ENCODE measurements at places on chromosomes 5 and 9.

GRCh38 chr5:134844252-134844651 is 1.5 kb upstream of the C5orf24 start:
- H3K27me3 ChIP-seq, result no peaks in the 10 kb centered on the region
- no peak overlapping the region for H3K4me3 ChIP-seq
- H3K27ac ChIP-seq, result no peak overlapping the region
- peaks cover 13% of the 10 kb centered on the region for H3K36me3 ChIP-seq

DNA sequence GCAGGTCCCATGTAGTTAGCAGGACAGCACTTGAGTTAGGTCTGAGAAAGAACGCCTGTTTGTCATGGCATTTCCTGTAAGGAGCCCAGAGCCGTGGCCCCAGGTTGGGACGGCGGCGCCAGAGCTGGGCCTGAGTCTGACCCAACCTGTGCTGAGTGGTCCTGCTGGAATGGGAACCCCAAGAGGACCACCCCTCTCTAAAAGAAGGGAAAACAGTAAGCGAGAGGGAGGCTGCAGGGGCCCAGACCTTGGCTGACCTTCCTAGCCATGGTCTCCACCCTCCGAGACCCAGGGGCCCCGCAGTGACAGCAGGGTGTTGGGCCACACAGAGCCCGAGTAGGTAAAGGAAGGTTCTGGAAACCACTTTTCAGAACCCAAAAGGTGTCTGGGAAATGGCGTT is 1.8 kb upstream of the LRRC14B start:
- no peak overlapping the region for H3K4me3 ChIP-seq
- H3K4me1 ChIP-seq, result peaks cover 16% of the 10 kb centered on the region
- H3K27me3 ChIP-seq, result peaks cover 2% of the 10 kb centered on the region
- no peak for DNase-seq

GRCh38 chr5:181114844-181115778 is 15.9 kb downstream of the OR2V1 start:
- H3K4me1 ChIP-seq, result no peaks in the 10 kb centered on the region
- no peaks in the 10 kb centered on the region for H3K36me3 ChIP-seq
- DNase-seq, result no peak
- H3K4me3 ChIP-seq, result no peak overlapping the region

DNA sequence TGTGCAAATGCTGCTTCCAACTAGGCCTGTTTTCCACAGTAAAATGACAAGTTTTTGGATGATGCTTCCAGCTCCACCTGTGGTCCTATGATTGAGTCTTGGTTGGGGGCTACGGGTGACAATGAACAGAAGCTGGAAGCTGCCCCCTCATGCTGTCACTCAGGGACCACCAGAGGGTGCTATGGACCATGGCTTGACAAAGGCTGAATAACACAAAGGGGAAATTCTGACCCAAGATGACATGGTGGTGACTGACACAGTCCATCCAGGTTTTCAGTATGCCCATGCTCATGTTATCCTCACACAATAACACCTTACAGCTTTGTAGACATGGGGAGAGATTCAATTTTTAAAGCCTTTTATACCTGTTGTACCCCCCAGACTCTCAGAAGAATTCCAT is 23.9 kb upstream of the SAP30L start:
- H3K4me3 ChIP-seq, result no peak overlapping the region
- peaks cover 1% of the 10 kb centered on the region for H3K4me1 ChIP-seq
- H3K27me3 ChIP-seq, result no peaks in the 10 kb centered on the region
- peaks cover 2% of the 10 kb centered on the region for H3K36me3 ChIP-seq
- peak; percentile 44 for DNase-seq

- no peak for DNase-seq
- H3K27me3 ChIP-seq, result peaks cover 92% of the 10 kb centered on the region
- H3K4me1 ChIP-seq, result no peaks in the 10 kb centered on the region
- H3K4me3 ChIP-seq, result no peak overlapping the region
These were observed 66.4 kb downstream of the PTCH1 start for GRCh38 chr9:95450171-95451064.

DNA sequence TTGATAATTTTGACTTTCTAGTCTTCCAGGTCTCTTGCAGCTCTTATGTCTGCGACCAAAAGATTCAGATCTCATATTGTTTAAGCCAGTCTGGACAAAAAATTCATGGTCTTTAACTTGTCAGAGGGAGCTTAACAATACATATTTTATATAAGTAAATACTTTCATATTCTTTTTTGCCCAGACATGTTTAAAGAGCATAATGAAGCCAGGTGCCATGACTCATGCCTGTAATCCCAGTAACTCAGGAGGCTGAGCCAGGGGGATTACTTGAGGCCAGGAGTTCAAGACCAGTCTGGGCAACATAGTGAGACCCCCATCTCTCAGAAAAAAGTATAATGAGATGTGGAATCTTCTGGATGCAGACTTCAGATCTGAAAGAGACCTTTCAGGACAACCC is 69.8 kb downstream of the JMY start:
- DNase-seq, result no peak
- no peaks in the 10 kb centered on the region for H3K4me1 ChIP-seq
- H3K27me3 ChIP-seq, result no peaks in the 10 kb centered on the region

DNA sequence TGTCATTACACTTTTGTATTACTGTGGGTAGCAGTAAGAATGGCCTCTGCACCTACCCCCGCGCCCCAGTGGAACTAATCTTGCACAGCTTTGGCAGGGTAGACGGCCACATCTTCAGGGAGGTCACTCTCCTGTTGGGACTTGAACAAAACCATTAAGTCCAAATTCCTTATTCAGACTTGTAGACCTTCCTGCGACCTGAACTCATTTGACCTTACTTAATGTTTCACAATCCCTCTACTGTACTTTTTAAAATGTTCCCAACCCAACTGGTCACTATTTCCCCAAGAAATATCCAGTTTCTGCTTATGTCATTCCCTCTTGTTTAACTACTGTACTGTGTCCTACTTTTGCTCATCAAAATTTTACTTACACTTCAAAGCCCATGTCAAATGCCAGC is 5.3 kb upstream of the FAM120AOS start:
- peaks cover 11% of the 10 kb centered on the region for H3K36me3 ChIP-seq
- H3K4me1 ChIP-seq, result peaks cover 20% of the 10 kb centered on the region
- no peaks in the 10 kb centered on the region for H3K27me3 ChIP-seq
- H3K27ac ChIP-seq, result no peak overlapping the region

DNA sequence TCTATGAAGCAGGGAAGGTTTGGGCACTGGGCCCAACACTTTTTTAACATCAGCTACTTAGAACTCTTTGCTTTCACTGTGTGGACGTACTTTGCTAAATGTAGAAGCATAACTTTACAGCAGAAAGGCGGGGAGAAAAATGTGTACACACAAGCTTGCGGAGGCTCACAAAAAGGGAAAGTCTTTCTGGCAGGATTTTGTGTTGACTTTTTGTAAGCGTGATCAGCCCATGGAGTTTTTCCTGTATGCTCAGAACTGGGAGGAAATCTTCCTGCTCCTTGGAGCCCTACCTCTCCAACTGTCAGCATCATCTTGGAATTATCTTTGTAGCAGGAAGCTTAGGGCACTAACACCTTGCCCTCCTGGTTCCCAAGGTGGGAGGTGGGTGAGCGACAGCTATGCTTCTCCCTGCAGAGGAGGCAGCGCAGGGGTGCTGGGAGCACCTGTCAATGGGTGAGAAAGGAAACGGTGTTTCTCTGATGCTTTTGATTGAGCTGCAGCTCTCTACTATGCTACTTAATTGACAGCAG is 321.9 kb downstream of the GADD45G start:
- no peaks in the 10 kb centered on the region for H3K36me3 ChIP-seq
- no peak overlapping the region for H3K4me3 ChIP-seq
- no peaks in the 10 kb centered on the region for H3K27me3 ChIP-seq
- DNase-seq, result no peak

DNA sequence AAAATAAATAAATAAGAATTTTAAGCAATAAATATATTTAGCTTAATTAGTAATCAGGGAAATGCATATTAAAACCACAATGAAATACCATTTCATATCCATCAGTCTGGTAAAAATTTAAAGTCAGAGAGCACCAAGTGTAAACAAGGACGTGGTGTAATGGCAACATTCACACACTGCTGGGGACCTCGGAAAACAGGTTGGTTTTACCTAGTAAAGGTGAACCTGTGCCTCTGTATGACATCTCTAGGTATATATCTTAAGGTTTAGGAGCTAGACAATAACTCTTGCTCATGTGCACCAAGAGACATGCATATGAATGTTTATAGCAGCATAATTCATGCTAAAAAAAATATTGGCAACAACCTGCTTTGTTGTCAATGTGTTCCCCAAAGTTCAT is 29.7 kb downstream of the FNBP1 start:
- no peaks in the 10 kb centered on the region for H3K4me1 ChIP-seq
- no peaks in the 10 kb centered on the region for H3K27me3 ChIP-seq

- H3K4me1 ChIP-seq, result no peaks in the 10 kb centered on the region
- DNase-seq, result no peak
- no peaks in the 10 kb centered on the region for H3K36me3 ChIP-seq
- H3K27me3 ChIP-seq, result no peaks in the 10 kb centered on the region
- no peak overlapping the region for H3K27ac ChIP-seq
These were observed 171.5 kb downstream of the EDIL3 start for GRCh38 chr5:84213212-84213611.

DNA sequence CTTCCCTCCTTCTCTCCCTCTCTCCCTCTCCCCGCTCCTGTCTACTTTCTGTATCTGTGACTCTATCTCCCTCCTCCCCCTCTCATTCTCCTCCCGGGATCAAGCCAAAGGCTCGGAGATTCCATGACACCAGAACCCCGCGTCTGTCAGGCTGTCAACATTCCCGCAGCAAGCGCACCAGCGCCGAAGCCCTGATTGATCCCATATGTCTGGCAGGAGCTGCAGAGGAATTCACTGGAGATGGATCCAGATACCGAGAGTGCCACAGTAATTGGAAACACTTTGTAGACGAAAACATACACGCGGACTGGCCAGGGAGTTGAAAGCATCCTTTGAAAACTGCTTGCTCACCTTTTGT is 300 bp upstream of the SVEP1 start:
- H3K27ac ChIP-seq, result no peak overlapping the region
- peaks cover 32% of the 10 kb centered on the region for H3K27me3 ChIP-seq
- H3K4me1 ChIP-seq, result peaks cover 14% of the 10 kb centered on the region
- H3K4me3 ChIP-seq, result peak overlapping the region; percentile 56

DNA sequence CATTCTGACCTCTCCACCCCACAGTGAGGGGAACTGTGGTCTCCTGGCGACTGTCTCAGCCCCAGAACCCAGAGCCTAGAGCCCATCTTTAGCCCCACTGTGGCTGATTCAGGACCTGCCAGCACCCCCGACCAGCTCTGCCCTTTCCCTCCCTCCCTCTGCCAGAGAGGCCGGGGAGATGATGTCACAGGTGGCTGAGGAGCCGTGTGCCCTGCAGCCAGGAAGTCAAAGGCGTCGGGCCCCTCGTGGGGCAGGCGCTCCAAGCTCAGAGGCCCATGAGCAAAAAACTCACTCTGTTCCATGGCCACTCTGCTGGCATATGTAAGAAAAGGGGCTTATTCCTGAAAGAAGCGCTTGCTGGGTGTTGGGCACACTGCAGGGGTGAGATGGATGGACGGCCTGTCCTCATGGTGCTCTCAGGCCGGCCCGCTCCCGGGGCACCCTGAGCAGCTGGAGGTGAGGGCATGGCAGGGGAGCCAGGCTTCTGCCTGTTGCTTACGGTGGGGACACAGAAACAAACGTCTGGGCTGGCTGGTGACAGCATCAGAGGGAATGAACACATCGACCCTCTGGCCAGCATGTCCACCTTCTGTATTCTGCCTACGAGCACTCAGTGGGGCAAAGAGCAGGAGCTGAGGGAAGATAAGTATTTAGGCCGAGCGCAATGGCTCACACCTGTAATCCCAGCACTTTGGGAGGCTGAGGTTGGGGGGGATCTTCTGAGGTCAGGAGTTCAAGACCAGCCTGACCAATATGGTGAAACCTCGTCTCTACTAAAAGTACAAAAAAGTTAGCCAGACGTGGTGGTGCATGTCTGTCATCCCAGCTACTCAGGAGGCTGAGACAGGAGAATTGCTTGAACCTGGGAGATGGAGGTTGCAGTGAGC is 41.1 kb downstream of the LAMC3 start:
- H3K27ac ChIP-seq, result no peak overlapping the region
- no peak overlapping the region for H3K4me3 ChIP-seq
- DNase-seq, result peak; percentile 43
- no peaks in the 10 kb centered on the region for H3K27me3 ChIP-seq
- peaks cover 2% of the 10 kb centered on the region for H3K4me1 ChIP-seq
- H3K36me3 ChIP-seq, result no peaks in the 10 kb centered on the region

DNA sequence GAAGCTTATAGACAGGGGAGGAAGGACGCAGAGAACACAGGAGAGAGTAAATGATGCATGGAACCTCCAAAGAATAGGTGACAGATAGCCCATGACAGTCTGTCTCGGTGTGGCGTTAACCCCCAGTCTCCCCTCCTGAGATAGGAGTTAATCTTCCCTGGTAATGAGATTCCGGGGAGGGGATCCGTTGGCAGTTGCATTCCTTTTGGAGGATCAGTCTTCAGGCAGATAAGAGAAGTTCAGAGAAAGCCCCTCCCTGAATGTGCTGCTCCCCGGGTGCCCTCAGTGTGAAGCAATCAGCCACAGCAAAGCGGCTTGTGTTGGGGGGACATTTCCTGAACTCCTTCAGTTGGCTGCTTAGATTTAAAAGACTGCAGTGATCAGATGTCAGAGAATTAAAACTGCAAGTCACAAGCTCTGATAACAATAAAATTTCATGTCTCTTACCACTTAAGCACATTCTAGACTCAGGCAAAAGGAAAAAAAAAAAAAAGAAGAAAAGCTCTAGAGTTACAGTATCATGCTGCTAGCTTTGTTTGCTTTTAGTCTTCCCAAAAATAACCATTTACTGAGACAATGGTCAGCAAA is 121.1 kb downstream of the EGFLAM start:
- H3K4me3 ChIP-seq, result no peak overlapping the region
- no peak for DNase-seq
- no peaks in the 10 kb centered on the region for H3K36me3 ChIP-seq
- H3K27ac ChIP-seq, result no peak overlapping the region

GRCh38 chr5:167965710-167966109 is 325.7 kb upstream of the WWC1 start:
- no peaks in the 10 kb centered on the region for H3K27me3 ChIP-seq
- H3K36me3 ChIP-seq, result no peaks in the 10 kb centered on the region
- H3K4me3 ChIP-seq, result no peak overlapping the region
- H3K27ac ChIP-seq, result no peak overlapping the region
- no peak for DNase-seq
- H3K4me1 ChIP-seq, result peaks cover 12% of the 10 kb centered on the region

- peak; percentile 87 for DNase-seq
- H3K4me1 ChIP-seq, result peaks cover 13% of the 10 kb centered on the region
- H3K4me3 ChIP-seq, result peak overlapping the region; percentile 67
- no peaks in the 10 kb centered on the region for H3K27me3 ChIP-seq
- H3K36me3 ChIP-seq, result no peaks in the 10 kb centered on the region
These were observed 588.5 kb downstream of the MTRR start for GRCh38 chr5:8457187-8458037.

DNA sequence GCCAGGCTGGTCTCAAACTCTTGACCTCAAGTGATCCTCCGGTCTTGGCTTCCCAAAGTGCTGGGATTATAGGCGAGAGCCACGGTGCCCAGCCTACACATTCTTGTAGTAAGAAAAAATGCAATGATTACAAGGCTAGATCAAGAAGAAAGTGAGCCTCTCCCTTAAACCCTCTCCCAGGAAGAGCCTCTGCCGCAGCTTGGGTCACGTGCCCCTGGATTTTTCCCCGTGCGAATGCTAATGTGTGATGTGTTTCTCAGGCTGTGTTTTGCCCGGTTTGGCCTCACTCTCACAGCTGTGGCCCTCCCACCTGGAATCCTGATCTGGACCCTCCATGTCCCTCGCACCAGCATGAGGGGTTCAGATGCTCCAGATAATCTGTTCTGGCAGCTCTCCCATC is 6.9 kb downstream of the PLPP7 start:
- no peak overlapping the region for H3K4me3 ChIP-seq
- H3K4me1 ChIP-seq, result no peaks in the 10 kb centered on the region
- H3K27me3 ChIP-seq, result no peaks in the 10 kb centered on the region
- no peak for DNase-seq
- no peak overlapping the region for H3K27ac ChIP-seq

GRCh38 chr5:173785400-173785799 is 102.7 kb upstream of the CPEB4 start:
- H3K4me1 ChIP-seq, result peaks cover 24% of the 10 kb centered on the region
- no peaks in the 10 kb centered on the region for H3K36me3 ChIP-seq
- H3K27ac ChIP-seq, result no peak overlapping the region
